Glomerular endothelial cell (primary cell): ENCODE measurements at places on chromosomes 13 and 19. TPM values are rescaled to one million over a fixed set of nuclear protein-coding genes. Genes with fewer than 3 reads are reported as not detected.

The KRTDAP gene
- not detected in 2 replicates for total RNA-seq

The MBD3L3 gene
- total RNA-seq: not detected in 2 replicates

The SERTM1 gene
- 0.35 TPM in 1 of 2 replicates, not detected in the other for total RNA-seq

The SULT2B1 gene
- total RNA-seq: 0.19 TPM in 1 of 2 replicates, not detected in the other

The ITGBL1 gene
- total RNA-seq: 1.3 and 1.4 TPM in 2 replicates
